ENCODE measurements at places on chromosomes 4 and X.
A peak's percentile ranks its signal among the peaks of the same experiment; 100 is the strongest.

DNA sequence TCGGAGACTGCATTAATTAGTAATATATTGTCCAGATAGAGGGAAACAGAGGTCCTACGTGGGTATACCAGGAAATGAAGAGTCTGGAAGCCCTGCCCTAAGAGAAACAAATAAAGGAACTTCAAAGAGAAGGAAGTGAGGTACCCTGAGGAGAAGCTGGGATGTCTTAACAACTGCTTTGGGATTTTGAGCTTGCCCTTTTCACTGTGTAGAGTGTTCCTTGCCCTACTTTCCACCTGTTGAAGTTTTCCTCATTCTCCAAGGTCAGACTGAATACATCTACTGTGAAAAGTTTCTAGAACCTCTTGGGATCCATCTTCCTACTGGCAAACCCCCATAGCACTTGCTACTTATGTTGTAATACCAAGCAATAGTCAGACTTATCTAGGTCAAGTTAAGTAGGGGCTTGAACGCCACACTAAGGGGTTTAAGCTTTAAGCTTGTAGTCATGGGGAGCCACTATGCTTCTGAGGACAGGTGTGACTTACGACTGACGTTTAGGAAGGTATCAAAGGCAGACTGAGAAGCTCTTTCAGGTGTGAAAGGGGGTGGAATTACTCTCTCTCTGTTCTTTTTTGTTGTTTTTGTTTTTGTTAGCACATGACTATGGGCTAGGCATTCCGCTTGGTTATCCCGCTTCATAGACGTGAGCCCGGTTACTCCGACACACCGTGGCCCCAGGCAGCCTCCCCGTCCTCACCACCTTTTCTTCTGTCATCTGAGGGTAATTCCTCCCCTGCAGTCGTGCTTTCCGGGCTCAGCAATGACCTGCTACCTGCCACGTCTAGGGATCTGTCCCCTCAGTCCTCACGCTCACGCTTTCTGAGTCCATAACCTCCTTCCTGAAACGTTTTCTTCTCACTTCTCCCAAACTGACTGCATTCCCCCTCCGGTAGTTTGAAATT is 959 bp upstream of the REST start:
- peak overlapping the region; percentile 46 for H3K27ac ChIP-seq
- peaks cover 30% of the 10 kb centered on the region for H3K4me1 ChIP-seq

GRCh38 chrX:87873347-87873941 is 355.8 kb downstream of the KLHL4 start:
- no peak overlapping the region for H3K27ac ChIP-seq
- H3K27me3 ChIP-seq = no peaks in the 10 kb centered on the region
- DNase-seq = no peak
- H3K4me1 ChIP-seq = no peaks in the 10 kb centered on the region
- H3K36me3 ChIP-seq = no peaks in the 10 kb centered on the region

- no peaks in the 10 kb centered on the region for H3K36me3 ChIP-seq
- no peak overlapping the region for H3K4me3 ChIP-seq
- peaks cover 35% of the 10 kb centered on the region for H3K27me3 ChIP-seq
- H3K4me1 ChIP-seq = no peaks in the 10 kb centered on the region
These were observed 116.7 kb upstream of the CXCL13 start for GRCh38 chr4:77488882-77489281.

DNA sequence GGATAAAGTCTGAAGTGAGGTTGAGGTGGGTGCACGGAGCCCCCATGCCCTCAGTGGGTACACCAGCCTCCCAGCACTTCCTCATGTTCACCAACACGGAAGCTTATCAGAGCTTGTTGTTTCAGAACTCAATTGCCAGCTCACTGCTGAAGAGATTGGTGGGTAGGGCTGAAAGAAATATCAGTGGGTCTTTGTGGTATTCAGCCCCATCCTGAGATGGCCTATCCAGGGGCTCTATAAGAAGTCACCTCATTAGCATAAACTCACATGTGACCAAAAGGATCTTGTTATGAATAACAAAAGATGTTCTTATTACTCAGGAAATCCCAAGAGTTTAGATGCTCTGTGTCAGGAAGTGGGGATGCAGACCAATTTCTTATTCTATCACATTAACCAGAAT is 177.3 kb downstream of the ARHGAP10 start:
- no peaks in the 10 kb centered on the region for H3K4me1 ChIP-seq
- no peak for DNase-seq
- H3K36me3 ChIP-seq = peaks cover 8% of the 10 kb centered on the region
- no peaks in the 10 kb centered on the region for H3K27me3 ChIP-seq
- H3K4me3 ChIP-seq = no peak overlapping the region
- H3K27ac ChIP-seq = no peak overlapping the region

DNA sequence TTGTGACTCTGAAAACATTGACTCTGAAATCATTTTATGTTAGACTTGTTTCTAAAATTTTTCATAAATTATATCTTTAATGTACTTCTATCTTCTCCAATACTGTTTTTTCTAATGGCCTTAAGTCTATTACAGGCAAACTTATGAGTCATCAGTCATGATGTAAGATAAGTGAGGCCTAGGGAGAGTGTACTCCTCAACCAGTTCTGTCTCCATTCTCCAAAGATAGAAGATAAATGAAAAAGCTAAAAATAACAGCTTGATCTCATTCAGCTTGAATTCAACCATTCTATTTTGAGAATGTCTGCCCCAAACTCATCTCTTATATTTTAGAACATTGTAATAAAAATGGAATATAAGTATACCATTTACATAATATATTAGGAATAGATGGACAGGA is 34.5 kb downstream of the STBD1 start:
- no peak for DNase-seq
- no peak overlapping the region for H3K4me3 ChIP-seq
- H3K27ac ChIP-seq = no peak overlapping the region
- H3K27me3 ChIP-seq = no peaks in the 10 kb centered on the region
- H3K36me3 ChIP-seq = no peaks in the 10 kb centered on the region
- no peaks in the 10 kb centered on the region for H3K4me1 ChIP-seq

DNA sequence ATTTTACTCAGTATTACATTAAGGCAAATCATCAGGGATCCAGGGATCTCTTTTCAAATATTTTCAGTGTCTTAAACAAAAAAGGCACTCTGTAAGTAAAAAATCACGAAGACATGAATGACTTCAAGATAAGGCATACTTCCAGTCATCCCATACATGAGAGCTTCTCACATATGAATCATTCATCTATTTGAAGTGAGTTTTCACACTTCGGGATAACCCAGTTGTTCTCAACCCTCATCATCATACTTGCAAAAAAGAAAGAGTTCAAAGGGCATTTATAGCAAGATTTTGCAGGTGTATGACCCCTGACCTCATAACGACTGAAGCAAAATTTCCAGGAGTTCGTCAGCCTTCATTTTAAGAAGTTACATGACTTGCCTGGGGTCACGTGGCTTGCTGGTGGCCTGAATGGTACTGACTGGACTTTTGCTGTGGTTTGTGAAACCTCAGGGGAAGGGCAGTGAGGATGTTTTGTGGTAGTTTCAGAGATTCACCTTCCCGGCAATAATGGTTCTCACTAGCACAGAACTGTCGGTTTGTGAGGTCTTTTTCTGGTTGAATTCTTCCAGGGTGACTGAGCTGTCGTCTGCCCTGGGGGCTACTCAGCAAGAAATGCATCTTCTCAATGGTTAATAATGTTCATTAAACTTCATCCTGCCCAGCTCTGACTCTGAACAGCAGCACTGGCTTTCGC is 115.8 kb upstream of the SHISA3 start:
- peaks cover 24% of the 10 kb centered on the region for H3K27me3 ChIP-seq
- no peak overlapping the region for H3K27ac ChIP-seq
- no peak for DNase-seq
- no peak overlapping the region for H3K4me3 ChIP-seq
- no peaks in the 10 kb centered on the region for H3K36me3 ChIP-seq

GRCh38 chr4:33323393-33323792 is 2603.2 kb downstream of the PCDH7 start:
- H3K27me3 ChIP-seq = no peaks in the 10 kb centered on the region
- H3K27ac ChIP-seq = no peak overlapping the region
- H3K36me3 ChIP-seq = no peaks in the 10 kb centered on the region

GRCh38 chrX:19064175-19064574 is 58.1 kb downstream of the ADGRG2 start:
- no peaks in the 10 kb centered on the region for H3K36me3 ChIP-seq
- no peak for DNase-seq
- H3K27me3 ChIP-seq = no peaks in the 10 kb centered on the region
- H3K4me1 ChIP-seq = no peaks in the 10 kb centered on the region

DNA sequence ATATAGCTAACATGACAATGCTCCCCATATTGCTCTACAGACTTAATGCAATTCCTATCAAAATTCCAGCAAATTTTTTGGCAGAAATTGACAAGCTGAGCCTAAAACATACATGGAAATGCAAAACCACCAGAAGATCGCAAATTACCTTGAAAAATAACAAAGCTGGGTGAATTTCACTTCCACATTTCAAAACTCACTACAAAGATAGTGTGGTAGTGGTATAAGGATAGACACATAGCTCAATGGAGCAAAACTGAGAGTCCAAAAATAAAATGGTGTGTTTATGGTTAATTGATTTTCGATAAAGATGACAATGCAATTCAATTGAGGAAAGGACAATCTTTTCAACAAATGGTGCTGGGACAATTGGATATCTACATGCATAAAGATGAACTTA is 65.8 kb downstream of the SLC9A7 start:
- H3K4me1 ChIP-seq = no peaks in the 10 kb centered on the region
- no peak for DNase-seq
- no peaks in the 10 kb centered on the region for H3K36me3 ChIP-seq
- H3K27me3 ChIP-seq = no peaks in the 10 kb centered on the region
- H3K27ac ChIP-seq = no peak overlapping the region

GRCh38 chr4:51851090-51851936 is 8.4 kb downstream of the DCUN1D4 start:
- DNase-seq = no peak
- peaks cover 58% of the 10 kb centered on the region for H3K4me1 ChIP-seq
- no peak overlapping the region for H3K4me3 ChIP-seq
- no peaks in the 10 kb centered on the region for H3K27me3 ChIP-seq
- no peak overlapping the region for H3K27ac ChIP-seq

DNA sequence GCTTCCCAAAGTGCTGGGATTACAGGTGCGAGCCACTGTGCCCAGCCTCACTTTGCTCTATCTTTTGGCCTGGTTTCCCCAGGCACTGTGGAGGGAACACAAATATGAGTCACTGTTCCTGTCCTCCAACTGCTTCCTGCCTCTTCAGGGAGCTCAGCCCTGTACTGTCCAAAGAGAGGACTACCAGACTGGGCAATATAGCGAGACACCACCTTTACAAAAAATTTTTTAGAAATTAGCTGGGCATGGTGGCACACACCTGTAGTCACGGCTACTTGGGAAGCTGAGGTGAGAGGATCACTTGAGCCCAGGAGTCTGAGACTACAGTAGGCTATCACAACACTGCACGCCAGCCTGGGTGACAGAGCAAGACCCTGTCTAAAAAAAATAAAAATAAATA is 16.9 kb upstream of the WAS start:
- no peak for DNase-seq
- no peaks in the 10 kb centered on the region for H3K4me1 ChIP-seq
- H3K27ac ChIP-seq = no peak overlapping the region
- H3K4me3 ChIP-seq = no peak overlapping the region

DNA sequence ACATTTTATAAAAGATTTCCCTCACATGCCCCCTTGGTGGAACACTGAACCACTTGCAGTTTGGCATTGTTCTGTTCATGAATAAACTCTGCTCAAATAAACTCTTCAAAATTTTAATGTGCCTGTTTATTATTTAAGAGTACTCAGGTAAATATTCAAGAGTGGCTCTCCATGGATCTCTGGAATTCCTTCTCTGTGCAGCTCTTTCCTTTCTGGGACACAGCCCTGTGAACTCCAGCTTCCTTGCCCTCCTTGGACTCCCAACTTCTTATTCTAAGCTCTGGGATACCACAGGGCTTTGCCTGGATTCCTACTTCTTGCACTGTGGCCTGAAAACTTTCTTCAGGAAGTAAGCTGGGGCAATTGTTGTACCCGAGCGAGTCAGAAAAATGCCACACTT is 8.3 kb downstream of the BEX3 start:
- no peaks in the 10 kb centered on the region for H3K4me1 ChIP-seq
- no peak overlapping the region for H3K27ac ChIP-seq
- no peak overlapping the region for H3K4me3 ChIP-seq
- no peak for DNase-seq

DNA sequence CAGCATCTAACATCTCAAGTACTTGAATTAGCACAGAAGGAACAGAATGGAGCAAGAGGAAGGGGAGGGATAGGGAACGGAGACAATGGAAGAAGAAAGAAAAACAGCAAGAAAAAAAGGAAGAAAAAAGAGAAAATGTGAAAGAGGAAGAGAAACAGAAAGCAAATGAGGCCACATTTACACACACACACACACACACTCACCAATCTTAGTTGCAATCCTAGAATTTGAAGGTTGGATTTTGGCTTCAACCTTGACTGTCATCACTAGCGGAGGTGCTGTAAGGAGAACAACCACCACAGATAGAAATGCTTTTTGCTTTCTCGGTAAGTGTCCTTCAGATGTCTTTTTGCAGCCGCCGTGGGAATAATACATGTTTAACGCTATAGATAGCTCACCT is 327.1 kb upstream of the NWD2 start:
- H3K27me3 ChIP-seq = no peaks in the 10 kb centered on the region
- H3K4me1 ChIP-seq = no peaks in the 10 kb centered on the region
- H3K4me3 ChIP-seq = no peak overlapping the region
- no peak for DNase-seq
- H3K36me3 ChIP-seq = no peaks in the 10 kb centered on the region
- no peak overlapping the region for H3K27ac ChIP-seq

DNA sequence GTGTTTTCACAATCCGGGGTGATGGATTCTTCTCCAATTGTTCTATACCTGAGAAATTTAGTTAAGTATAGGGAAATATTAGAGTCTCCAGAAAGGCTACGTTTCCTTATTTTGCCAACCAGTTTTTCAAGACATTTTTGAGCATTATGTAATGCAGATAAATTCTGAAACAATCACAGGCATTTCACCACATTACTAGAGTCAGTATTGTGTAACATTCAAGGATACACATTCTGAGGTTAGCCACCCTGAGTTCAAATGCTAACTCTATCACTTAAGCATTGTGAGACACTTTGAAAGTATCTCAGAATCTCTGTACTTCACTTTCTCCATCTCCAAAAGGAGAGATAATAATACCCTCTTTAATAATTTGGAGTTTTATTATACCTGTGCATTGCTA is 10.6 kb downstream of the SULT1B1 start:
- H3K27me3 ChIP-seq = no peaks in the 10 kb centered on the region
- peaks cover 7% of the 10 kb centered on the region for H3K4me1 ChIP-seq
- H3K27ac ChIP-seq = no peak overlapping the region
- peaks cover 23% of the 10 kb centered on the region for H3K36me3 ChIP-seq
- H3K4me3 ChIP-seq = no peak overlapping the region

- H3K27me3 ChIP-seq = no peaks in the 10 kb centered on the region
- H3K36me3 ChIP-seq = peaks cover 6% of the 10 kb centered on the region
- H3K4me1 ChIP-seq = peaks cover 27% of the 10 kb centered on the region
- peak; percentile 2 for DNase-seq
- peak overlapping the region; percentile 68 for H3K4me3 ChIP-seq
These were observed 11.5 kb upstream of the CAMK2D start for GRCh38 chr4:113773014-113773413.
